ENCODE measurements at places on chromosomes 16 and 17.

DNA sequence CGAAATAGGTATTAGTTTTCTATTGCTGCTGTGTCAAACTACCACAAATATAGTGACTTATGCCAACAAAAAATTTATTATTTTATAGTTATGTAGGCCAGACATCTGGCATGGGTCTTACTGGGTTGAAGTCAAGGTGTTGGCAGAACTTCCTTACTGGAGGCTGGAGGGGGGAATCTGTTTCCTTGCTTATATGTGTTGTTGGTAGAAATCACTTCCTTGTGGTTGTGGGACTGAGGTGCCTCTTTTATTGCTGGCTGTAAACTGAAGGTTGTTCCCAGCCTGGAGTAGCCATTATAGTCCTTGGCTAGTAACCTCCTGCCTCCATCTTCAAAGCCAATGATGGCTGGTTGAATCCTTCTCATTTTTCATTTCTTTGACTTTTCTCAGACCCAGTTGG lies 439.8 kb upstream of the EEF2KMT start:
- DNase-seq, result no peak

GRCh38 chr17:77924757-77925336 lies 33.7 kb upstream of the TNRC6C start:
- peak; percentile 85 for DNase-seq

DNA sequence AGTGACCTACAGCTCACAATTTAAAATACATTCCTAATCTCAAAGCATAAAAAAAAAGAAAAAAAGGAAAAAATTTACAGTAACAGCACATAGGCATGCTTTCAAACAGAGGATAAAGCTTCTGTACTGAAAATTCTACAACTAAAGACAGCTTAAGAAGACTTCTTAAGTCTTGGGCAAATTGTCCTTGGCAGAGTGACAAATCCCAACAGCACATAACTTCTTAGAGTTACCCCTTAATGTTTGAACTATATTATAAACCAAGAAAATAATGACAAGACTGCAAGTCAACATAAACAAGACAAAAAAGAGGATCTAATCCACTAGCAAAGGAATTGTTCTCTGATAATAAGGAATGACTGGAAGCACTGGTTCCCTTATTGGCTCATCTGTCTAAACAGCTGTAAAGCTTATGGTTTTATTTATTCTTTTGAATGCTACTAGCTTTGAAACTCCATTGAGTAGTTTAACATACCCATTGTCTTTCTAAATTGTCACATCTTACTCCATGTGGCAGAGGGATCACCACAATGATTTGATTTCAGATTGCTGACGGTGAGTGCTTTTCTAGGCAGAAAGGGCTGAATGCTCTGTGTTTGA lies 1576.8 kb upstream of the GOT2 start:
- DNase-seq, result no peak

GRCh38 chr16:89956505-89957215 lies 8.1 kb downstream of the DEF8 start:
- DNase-seq, result no peak

DNA sequence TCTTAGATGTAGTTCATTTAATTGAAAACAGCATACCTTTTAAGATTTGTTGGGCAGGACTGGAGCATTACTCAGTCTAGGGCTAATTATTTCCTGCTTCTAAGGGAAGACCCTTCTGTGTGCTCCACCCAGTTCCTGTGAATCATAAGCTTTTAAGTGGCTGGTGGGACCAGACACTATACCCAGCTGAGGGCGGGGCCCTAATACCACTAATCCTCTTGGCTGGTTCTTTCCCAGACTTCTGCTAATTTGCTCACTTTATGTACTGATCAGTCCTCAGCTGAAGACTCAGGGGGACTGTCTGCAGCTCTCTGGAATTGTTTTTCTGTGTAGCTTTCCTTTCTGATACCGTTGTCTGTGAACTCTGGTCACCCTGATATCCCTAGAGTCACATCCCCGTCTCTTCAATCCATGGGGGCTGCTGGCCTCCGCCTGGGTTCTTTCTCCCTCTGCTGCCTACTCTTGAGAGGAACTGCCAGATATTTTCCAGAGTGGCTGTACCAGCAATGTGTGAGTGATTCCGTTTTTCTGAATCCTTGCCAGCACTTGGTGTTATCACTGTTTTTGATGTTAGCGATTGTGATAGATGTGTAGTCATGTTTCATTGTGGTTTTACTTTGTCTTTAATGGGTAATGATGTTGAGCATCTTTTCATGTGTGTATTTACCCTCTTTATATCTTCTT lies 35.1 kb downstream of the MFSD11 start:
- no peak for DNase-seq

- no peak for DNase-seq
Observed at GRCh38 chr17:51472670-51473205, 212.4 kb downstream of the UTP18 start.

- DNase-seq, result no peak
Observed at GRCh38 chr16:2777903-2778629, 986 bp upstream of the ELOB start.

DNA sequence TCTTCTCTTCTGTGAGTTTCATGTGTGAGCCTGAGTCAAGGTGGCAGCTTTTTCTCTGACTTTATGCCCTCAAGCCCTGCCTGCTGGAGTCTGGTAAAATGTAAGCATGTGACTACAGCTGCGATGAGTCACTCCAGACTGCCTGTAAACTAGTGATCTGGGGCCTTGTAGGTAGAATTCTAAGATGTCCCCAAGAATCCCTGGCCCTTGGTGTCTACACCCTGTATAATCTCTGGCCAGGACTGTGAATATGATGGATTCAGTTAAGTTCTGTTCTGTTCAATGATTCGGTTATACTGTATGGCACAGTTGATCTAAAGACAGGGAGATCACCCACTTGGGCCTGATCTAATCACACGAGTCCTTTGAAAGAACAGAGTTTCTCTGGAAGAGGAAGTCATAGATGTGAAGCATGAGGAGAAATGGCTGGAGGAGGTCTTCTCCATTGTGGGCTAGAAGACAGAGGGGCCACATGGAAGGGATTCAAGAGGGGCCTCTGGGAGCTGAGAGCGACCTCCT lies 29.8 kb downstream of the PRSS54 start:
- DNase-seq, result no peak

DNA sequence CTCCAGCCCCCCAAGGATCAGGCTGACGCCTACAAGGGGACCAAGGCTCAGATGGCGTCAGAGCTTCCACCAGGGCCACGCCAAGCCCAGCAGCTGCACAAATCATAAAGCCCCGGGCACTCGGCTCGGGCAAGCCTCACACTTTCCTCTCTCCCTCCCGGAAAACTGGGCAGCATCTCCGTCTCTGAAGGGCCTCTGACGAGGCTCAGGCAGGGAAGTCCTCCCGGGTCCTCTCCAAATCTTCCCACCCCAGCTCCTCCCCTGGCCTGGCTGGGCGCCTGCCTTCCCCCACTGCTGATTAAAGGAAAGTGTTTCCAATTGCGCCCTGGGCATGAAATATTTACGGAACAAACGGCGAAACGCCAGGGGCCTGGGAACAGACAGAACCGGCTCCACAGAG lies 38.5 kb downstream of the PIEZO1 start:
- peak; percentile 68 for DNase-seq

DNA sequence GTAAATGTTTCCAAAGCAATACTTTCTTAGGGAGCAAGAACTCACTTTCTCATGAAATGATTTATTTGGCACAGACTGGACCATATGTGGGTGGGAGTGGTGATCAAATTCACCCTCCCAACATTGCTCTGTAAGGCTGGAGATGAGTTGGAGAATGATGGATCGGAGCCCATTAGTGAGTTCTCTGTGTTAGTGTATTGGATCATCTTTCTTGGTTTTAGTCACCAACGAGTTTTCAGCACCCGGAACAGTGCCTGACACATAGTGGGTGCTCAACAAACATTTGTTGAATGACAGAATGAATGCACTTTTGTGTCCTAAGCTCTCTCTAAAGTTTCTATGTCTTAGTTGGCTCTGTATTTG lies 104.5 kb upstream of the FAM20A start:
- DNase-seq, result no peak

- no peak for DNase-seq
Observed at GRCh38 chr17:37462492-37462891, 27.2 kb upstream of the DUSP14 start.

- DNase-seq, result no peak
Observed at GRCh38 chr17:75698659-75699058, 22.6 kb upstream of the ITGB4 start.

DNA sequence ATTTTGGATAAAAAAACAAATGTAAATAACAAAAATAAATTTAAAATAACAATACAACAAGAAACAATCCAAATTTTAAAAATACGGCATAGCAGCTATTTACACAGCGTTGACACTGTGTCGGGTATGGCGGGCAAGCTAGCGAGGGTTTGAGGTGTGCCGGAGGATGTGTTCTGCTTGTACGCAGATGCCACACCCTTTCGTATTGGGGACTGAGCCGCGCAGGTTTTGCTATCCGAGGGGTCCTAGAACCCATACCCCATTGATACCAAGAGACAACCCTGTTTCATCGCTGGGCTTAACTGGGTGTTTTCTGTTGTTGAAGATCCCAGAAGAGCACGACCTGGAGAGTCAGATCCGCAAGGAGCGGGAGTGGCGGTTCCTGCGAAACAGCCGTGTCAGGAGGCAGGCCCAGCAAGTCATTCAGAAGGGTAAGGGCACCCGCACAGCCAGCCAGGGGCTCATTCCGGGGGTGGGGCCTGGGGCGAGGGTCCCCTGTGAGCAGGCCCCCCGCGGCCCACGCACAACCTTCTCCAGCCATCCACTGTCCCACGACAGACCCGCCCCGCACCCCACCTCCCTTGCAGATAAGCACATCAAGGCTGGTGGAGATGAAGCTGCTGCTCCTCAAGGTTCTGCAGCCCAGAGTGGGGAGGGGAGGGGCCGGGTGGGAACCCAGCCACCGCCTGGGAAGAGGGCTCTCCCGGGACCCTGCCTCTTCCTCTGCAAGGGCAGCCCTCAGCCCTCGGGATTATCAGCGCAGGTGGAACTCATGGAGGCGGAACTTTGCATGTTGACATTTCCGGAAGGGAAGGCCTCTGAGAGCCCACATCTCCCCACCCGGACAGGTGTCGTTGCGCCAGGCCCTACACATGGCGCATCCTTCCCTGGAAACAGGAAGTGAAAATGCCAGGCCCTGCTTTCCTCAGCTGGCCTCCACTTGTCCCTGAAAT lies 51.2 kb upstream of the CHMP6 start:
- peak; percentile 33 for DNase-seq

GRCh38 chr17:66492561-66493005 lies 190.2 kb downstream of the PRKCA start:
- no peak for DNase-seq

GRCh38 chr17:58911741-58912343 lies 156.2 kb downstream of the PPM1E start:
- DNase-seq, result no peak

DNA sequence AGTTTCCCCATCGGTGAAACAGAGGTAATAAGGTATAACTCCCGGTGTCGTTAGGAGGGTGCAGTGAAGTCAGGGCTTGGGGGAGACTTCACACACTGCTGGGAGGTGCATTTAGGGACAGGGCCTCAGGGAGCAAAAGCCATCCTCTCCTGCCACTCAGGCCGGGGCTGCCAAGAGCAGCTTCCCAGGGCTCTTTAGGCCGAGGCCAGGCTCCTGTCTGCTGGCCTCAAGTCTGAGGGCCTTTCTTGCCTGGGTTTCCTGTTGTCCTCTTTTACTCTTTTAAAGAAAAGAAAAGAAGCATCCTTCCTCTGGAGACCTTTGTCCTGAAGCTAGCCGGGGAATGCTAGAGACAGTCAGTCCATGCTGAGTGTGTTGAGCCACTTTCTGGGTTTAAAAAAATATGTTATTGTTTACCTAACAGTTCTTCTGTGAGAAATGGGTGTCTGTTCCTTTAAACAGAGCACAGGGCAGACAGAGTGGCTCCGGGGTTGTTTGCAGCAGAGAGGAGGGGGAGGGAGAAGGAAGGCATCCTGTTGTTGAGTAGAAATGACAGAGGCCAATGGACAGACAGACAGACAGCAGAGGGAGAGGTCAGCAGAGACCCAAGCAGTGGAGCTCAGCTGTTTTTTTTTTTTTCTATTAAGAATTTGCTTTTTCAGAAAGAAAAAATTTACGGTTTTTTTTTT lies 79.1 kb downstream of the C17orf67 start:
- no peak for DNase-seq

DNA sequence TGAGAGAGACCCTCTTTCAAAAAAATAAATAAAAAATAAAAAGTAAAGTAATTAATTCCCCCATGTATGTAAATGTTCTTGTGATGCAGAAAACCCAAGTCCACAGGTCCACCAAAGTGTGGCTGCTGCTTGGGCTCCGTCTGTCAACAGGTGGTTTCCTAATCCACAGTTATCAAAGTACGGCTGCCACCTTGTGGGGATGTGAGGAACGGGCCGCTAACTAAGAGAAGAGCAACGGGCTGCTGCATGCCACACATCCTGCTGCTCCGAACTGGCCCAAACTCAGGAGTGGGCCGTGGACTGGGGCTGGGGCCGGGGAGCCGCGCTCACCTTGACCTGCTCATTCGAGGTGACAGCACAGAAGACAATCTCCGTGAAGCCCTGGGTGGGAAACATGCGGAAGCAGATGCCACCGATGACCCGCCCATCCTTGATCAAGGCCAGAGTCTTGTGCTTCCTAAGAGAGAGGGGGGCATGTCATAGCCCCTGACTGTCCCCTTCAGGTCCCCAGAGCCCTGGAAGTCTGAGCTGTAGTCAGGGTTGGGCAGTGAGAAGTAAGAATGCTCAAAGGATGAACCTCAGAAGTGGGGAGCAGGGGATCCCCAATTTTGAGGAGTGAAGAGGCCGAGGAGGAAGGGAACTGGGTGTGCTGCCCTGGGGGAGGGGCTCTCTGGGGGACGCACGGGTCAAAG lies 4.3 kb downstream of the KAT2A start:
- peak; percentile 87 for DNase-seq

DNA sequence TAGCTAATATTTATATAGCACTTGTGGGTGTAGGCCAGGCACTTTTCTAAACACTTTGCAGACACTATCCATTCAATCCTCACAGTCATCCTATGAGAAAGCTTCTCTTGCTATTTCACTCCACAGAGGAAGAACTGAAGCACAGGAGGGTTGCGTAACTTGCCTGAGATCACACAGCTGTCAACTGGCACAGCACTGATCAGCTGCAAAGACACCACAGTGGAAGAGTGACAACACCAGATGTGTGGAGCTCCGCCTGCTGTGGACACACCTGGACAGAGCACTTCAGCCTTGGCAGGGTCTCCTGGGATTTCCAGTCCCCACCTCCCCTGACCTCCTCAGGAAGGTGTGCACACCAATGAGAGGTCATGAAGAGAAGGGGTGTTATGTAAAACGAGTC lies 13.3 kb upstream of the CNEP1R1 start:
- no peak for DNase-seq

- DNase-seq, result no peak
Observed at GRCh38 chr16:56669840-56670619, 416 bp downstream of the MT1H start.

DNA sequence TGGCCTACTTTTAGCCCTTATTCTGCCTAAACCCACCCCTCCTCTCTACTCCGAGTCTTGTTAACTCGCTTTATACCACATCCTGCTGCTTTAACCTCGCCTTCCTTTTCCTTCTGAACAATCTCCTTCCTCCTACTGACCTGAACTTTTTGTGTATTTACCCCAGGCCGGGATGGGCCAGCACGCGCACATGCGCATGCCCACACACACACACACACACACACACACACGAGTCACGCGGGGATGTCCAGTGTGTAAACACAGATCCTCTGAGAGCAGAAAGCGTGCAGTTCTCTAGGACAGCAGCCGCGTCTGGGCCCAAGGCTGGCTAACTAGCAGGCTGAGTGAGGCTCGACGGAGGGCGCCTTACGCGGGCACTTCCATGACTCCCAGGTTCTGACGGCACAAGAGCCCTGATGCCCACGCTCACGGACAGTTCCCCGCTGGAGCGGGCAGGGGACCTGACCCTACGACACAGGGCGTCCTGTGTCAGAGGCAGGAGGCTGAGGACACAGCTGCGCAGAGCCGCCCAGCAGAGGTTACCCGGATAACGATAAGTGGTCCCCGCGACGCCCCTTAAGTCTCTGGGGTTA lies 610 bp downstream of the PIK3R5 start:
- peak; percentile 82 for DNase-seq

- DNase-seq, result no peak
Observed at GRCh38 chr16:71626018-71626857, at the start of gene MARVELD3. Gene MARVELD3, plus strand, starts transcription at chr16:71626184. Its CDS starts 46 bp downstream, at chr16:71626230.
